ENCODE measurements at places on chromosomes 1 and 21.

- peaks cover 10% of the 10 kb centered on the region for H3K36me3 ChIP-seq
- no peaks in the 10 kb centered on the region for H3K27me3 ChIP-seq
- H3K4me1 ChIP-seq: no peaks in the 10 kb centered on the region
- no peak overlapping the region for H3K27ac ChIP-seq
These were observed 12.3 kb downstream of the UQCRH start for GRCh38 chr1:46315669-46316403.

- no peak overlapping the region for H3K4me3 ChIP-seq
- no peaks in the 10 kb centered on the region for H3K27me3 ChIP-seq
- no peak overlapping the region for H3K27ac ChIP-seq
These were observed 669.0 kb downstream of the RWDD3 start for GRCh38 chr1:95903060-95903459.

- no peaks in the 10 kb centered on the region for H3K4me1 ChIP-seq
- H3K36me3 ChIP-seq: no peaks in the 10 kb centered on the region
- no peak overlapping the region for H3K4me3 ChIP-seq
- no peaks in the 10 kb centered on the region for H3K27me3 ChIP-seq
- DNase-seq: no peak
- no peak overlapping the region for H3K27ac ChIP-seq
These were observed 25.6 kb downstream of the CCDC190 start for GRCh38 chr1:162835157-162835899.

DNA sequence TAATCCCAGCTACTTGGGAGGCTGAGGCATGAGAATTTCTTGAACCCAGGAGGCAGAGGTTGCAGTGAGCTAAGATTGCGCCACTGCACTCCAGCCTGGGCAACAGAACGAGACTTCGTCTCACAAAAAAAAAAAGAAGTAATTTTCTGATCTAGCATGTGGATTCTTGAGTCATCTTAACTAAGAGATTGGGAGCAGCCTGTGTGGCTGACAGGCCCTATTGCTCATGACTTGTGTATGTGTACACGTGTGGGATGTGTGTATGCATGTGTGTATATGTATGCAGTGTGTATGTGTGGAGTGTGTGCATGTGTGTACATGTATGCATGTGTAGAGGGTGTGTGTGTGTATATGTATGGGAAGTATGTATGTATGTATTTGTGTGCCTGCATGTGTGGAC lies 29.5 kb downstream of the DOP1B start:
- peaks cover 5% of the 10 kb centered on the region for H3K4me1 ChIP-seq
- H3K36me3 ChIP-seq: peaks cover 3% of the 10 kb centered on the region
- no peak overlapping the region for H3K4me3 ChIP-seq
- no peaks in the 10 kb centered on the region for H3K27me3 ChIP-seq

- no peaks in the 10 kb centered on the region for H3K27me3 ChIP-seq
- no peak overlapping the region for H3K4me3 ChIP-seq
These were observed 5.2 kb downstream of the IL6R start for GRCh38 chr1:154410185-154410827.

- DNase-seq: no peak
- H3K27me3 ChIP-seq: no peaks in the 10 kb centered on the region
- no peak overlapping the region for H3K4me3 ChIP-seq
- H3K4me1 ChIP-seq: peaks cover 33% of the 10 kb centered on the region
These were observed 23.1 kb downstream of the USP48 start for GRCh38 chr1:21759818-21760217.

GRCh38 chr1:226657895-226658545 lies 81.1 kb downstream of the ITPKB start:
- no peak overlapping the region for H3K27ac ChIP-seq
- H3K36me3 ChIP-seq: no peaks in the 10 kb centered on the region
- no peaks in the 10 kb centered on the region for H3K27me3 ChIP-seq
- no peak overlapping the region for H3K4me3 ChIP-seq
- DNase-seq: no peak

All from common myeloid progenitor, CD34-positive (primary cell).